ENCODE measurements at places on chromosomes 5 and 9.
A peak's percentile ranks its signal among the peaks of the same experiment; 100 is the strongest.

GRCh38 chr9:27353474-27354229, 56.7 kb upstream of the EQTN start:
- no peak for DNase-seq

DNA sequence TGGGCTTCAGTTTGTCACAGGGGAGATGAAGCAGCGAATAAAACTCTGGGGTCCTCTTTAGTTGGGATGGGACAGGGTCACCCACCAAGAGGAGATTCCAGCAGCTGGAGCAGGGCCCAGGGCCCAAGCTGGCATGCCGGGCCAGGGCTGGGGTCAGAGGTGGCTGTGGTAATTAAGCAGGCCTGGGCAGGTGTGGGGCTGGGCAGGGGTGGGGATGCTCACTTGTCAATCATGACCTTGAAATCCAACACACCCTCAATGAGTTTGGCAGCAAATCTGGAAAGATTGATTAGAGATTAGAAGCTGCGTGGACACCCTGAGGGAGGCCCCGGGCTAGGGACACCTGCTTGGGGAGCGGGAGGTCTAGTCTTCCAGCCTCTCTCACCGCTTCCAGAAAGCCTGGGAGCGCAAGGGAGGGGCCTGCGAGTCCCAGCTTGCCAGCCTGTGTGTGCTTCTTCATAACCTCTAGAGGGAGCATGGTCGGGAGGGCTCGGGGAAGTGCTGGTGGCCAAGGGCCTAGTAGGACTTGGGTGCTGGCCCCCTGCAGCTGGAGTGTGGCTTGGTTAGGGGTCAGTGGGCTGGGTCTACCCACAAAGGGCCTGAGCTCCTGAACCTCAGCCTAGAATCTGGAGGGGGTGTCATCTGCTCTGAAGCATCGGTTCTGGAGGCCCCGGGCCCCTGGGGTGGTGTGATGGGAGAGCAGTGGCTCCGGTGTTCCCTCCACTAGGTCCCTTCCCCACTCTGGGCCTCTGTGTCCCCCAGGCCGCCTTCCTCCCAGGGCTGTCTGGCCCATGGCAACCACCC, 7.6 kb downstream of the CRAT start:
- DNase-seq, result peak; percentile 15

DNA sequence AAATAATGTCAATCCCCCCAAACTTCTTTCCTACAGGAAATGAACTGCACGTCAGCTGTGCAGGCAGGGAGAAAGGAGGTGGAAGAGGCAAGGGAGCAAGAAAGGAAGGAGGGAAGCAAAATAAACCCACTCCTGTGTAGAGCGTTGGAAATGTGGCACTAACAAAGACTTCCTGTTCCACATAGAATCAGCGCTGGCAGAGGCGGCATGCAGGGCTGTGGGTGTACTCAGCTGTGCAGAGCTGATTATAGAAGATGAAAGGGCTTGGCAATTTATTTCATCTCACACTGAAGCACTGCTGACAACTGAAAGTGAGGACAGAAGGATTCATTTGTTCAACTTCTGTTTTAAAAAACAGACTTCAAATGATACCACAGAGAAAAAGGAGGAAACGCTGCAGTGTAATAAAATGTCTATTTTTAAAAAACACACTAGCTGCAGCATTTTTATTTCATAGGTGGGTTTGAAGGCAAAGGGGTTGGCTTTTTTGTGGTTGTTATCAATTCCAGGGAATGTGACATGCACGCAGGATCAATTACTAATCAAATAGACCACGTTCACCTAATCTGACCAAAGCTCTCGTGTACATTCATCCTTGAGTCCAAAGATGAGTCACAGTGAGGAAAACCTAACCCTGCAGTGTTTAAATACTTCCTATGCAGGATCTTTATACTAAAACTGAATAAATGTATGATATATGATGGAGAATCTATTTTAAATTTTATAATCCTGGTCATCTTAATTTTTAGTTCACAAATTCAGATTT, 583.5 kb downstream of the ZNF608 start:
- no peak for DNase-seq

GRCh38 chr5:976849-977751, 31.5 kb upstream of the NKD2 start:
- no peak for DNase-seq

DNA sequence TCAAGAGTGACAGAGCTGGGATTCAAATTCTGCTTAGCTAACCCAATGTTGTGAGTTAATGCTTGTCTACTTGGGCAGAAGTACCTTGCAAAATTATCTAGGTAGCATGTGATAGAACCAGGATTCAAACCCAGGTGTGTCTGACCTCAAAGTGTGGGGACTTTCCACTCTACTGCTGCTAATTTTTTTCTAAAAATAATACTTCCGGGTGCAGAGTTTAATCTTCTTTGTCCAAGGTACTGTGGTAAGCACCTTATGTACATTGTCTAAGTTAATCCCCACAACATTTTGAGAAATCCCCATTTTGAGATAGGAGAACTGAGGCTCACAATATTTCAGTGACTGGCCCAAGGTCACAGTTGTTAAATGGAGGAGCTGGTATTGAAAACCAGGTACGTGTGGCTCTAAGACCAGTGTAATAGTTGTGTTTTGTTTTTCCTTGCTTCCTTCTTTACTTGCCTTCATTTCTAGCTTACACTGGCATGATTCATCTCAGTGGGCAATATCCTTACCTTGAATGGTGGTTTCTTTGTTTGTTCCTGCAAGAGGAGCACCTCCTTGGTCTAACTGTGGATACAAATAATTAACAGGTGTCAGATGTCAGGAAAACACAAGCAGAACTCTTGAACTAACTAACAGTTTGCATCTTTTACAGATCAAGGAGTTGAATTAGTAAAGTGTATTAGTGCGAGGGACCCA, 7.5 kb downstream of the ALDOB start:
- DNase-seq, result no peak

Measured in stimulated activated CD4-positive, alpha-beta T cell treated with anti-CD3 and anti-CD28 coated beads, Interleukin-12 subunit alpha, Interleukin-12 subunit beta, amount 100 ng/mL, for 4 hours (primary cell).